ENCODE measurements at places on chromosomes 16 and 17.

GRCh38 chr17:76481071-76481655 lies 13.8 kb downstream of the AANAT start:
- DNase-seq = no peak

DNA sequence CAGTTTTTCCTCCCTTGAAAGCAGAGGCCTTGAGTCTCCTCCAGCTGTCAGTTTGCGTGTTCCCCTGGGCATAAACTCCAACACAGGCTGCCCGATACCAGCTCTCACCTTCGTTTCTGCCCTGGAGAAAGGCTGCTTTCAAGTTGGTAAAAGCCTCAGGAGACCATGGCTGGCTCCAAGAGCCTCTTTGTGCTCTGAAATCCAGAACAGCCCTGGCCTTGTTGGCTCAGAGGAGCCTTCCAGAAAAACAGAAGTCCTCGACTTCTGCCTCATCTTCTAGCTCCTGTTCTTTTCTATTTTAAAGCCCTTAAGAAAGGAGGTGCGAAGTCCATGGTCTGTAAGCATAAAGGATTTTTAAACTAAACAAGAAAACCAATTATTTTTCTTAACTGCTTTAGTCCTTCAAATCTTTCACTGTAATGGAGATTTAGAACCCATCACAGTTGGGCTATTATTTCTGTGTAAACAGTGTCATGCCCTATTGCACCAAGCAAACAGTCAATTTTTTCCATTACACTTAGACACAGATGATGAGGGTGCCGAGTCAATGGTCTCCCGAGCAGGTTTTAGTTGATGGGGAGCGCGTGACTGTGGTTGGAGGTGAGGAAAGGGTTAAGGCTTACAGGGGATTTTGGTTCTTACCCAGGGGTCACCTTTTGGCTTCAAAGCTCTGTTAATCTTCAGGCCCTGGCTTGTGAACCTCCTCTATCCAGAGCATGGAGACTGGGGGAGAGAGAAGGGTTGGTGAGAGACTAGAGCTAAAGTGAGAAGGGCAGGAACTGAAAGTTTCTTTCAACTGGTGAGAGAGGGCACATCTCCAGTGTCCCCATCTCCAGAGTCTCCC lies 212.8 kb downstream of the MSI2 start:
- DNase-seq = no peak

- no peak for DNase-seq
These were observed 83.7 kb downstream of the LMF1 start for GRCh38 chr16:886802-887731.

DNA sequence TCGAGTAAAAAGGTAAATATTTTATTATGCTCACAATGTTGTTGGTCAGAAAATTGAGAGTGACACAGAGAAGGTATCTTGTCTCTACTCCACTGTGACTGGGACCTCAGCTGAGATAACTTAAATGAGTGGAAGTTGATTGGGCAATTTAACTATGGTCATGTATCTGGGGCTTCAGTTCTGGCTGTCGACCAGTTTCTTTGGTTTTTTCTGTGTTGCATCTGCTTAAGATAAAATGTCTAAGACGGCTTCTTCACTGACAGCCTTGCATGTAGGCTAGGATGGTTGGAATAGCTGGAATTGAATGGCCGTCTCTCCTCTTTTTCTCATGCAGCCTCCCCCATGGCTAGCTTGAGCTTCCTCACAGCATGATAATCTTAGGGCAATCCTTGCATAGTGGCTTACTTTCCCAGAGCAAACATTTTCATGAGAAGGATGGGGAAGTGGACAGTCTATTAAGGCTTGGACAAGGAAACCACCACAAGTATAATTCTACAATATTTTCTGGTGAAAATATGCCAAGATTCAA lies 433.7 kb downstream of the KIF2B start:
- DNase-seq = no peak

DNA sequence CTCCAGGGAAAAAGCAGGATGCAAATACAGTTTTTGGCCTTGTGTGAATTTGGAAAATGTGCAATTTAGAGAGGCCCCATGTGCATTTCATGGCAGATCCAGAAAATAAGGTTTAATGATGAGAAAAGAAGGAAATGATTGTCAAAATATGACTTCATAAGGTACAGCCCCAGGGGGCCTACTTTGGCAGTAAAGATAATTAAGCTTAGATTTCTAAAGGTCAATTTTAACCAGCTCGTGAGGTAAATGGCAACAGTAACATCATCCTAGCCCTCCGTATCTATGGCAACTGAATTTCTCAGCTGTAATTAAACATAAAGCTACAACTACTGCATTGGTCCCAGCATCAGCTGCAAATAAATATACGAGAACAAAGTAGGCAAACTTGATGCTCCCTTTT lies 30.0 kb upstream of the PRSS54 start:
- DNase-seq = no peak

DNA sequence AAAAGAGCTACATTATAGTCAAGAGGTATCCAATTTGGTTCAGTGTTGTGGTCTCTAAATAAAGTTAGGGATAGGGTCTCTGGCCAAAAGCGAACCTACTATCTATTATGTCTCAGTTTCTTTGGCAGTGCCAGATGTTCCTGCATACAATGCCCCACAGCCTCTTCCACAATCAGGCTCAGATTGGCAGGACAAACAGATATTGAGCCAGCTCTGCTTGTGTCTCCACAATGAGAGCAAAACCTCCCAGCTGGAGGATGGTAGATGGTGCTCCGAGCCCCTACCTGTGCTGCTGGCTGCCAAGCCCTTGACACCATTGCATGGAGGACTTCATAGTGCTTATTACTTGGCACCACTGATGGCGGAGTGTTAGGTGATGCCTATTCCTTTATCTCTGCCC lies 19.7 kb downstream of the PHAF1 start:
- DNase-seq = no peak

- DNase-seq = no peak
These were observed 691 bp upstream of the TMEM98 start for GRCh38 chr17:32927201-32927723.

GRCh38 chr17:1033503-1033902 lies 36.6 kb downstream of the TIMM22 start:
- DNase-seq = no peak

GRCh38 chr16:88742896-88743605 lies 36.7 kb downstream of the CTU2 start:
- DNase-seq = no peak

DNA sequence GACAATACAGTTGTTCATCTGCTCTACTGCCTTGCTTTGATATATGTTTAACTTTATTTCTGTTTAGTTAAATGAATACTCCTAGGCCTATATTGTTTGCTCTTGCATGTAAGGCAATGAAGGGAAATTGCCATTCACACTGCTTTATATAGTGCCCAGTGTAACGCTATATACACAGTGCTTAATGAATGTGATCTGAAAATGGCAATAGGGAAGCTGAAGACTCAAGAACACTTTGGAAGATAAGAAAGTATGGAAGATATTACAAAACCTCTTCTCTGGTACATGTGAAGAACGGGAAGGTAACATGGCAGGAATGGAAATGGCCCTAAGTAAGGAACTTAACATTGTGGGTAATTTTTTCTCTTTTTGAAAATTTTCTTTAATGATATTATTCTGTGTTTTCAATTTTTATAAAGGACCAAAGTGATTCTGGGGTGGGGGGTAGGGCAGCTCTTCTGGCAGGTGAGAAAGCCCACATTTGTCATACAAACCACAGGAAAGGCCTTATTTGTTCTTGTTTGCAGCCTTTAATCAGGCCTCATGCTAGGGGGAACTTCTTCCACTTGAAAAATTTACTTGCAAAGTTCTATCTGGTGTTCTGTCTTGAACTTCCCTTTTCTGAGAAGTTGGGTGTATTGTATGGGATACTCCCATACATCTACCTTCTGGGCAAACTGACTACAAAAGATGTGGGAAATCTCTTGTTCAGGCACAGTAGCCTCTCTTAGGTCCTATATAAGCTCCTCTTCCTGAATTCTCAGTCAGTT lies 100.8 kb upstream of the CORO6 start:
- no peak for DNase-seq

- no peak for DNase-seq
These were observed 18.5 kb downstream of the NFE2L1 start for GRCh38 chr17:48066656-48067055.

DNA sequence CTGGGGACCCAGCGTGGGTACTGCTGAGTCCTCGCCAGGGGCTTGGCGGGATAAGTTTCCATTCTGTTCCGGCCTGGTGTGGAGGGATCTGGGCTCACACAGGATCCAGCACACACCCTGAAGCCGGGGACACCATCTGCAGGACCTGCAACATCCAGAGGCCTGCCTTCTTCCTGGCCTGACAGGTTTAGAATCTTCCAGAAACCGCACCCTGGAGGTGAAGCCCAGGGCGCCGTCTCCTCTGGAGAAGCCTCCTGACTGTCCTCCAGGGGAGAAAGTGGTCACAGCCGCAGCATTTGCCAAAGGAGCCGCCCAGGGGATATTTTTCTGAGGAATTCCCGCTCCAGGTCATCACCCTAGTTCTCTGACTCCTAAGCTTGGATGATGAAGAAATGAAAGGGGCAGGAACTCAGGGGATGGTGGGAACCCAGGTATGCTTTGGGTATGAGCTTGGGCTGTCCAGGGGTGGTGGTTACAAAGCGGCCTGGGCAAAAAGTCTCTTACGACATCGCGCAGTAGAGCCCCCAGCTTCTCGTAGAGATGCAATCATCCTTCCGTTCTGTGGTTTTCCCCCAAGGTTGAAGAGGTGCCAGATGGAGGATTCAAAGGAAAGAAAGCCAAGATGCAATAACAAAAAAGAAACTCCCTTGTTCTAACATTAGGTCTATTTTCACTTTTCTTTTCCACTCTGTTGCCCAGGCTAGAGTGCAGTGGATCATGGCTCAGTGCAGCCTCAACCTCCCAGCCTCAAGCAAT lies 9.1 kb upstream of the CRISPLD2 start:
- DNase-seq = no peak

GRCh38 chr17:72717676-72718075 lies 374.8 kb downstream of the SLC39A11 start:
- DNase-seq = no peak

GRCh38 chr17:58630883-58631522 lies 60.8 kb downstream of the TEX14 start:
- peak; percentile 32 for DNase-seq

GRCh38 chr16:81564421-81564911 lies 119.9 kb downstream of the CMIP start:
- no peak for DNase-seq

DNA sequence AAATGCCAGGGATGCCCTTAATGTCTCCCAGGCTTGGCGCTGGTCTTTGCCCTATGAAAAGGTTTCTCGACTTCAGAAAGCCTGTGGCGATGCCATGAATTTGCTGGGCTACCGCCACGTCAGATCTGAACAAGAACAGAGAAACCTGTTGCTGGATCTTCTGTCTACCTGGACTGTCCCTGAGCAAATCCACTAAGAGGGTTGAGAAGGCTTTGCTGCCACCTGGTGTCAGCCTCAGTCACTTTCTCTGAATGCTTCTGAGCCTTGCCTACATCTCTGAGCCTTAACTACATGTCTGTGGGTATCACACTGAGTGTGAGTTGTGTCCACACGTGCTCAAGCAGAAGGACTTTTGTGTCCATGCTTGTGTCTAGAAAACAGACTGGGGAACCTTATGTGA lies 11.4 kb downstream of the CHST4 start:
- no peak for DNase-seq

- no peak for DNase-seq
These were observed 957.6 kb upstream of the SOX9 start for GRCh38 chr17:71163121-71163812.

GRCh38 chr17:29357821-29358232 lies 32.3 kb upstream of the TAOK1 start:
- DNase-seq = no peak

DNA sequence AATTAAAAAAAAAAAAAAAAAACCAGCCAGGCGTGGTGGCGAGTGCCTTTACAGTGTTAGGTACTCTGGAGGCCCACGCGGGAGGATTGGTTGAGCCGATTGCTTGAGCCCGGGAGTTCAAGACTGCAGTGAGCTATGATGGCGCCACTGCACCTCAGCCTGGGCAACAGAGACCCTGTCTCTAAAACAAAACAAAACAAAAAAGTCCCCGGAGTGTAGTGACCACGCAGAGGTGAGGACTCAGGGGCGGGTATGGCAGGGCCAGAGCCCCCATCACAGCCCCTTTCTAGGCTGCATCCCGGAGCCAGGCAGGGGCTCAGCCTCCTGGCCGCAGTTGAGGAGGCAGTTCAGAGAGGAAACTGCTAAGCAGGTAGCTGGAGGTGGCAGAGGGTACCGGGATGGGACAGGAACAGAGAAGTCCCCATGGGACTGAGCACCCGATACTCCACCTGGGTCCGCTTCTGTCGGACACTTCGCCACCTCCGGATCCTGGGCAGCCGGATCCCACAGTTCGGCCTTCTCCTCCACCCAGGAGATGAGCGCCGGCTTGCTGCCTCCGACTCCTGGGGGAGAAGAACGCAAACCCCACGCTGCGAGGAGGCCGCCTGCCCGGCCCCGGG lies 800 bp downstream of the ZNF747 start:
- no peak for DNase-seq

GRCh38 chr16:89364606-89365005 lies 125.8 kb downstream of the ANKRD11 start:
- no peak for DNase-seq

GRCh38 chr17:75178453-75178852 lies 4.3 kb downstream of the SUMO2 start:
- no peak for DNase-seq

DNA sequence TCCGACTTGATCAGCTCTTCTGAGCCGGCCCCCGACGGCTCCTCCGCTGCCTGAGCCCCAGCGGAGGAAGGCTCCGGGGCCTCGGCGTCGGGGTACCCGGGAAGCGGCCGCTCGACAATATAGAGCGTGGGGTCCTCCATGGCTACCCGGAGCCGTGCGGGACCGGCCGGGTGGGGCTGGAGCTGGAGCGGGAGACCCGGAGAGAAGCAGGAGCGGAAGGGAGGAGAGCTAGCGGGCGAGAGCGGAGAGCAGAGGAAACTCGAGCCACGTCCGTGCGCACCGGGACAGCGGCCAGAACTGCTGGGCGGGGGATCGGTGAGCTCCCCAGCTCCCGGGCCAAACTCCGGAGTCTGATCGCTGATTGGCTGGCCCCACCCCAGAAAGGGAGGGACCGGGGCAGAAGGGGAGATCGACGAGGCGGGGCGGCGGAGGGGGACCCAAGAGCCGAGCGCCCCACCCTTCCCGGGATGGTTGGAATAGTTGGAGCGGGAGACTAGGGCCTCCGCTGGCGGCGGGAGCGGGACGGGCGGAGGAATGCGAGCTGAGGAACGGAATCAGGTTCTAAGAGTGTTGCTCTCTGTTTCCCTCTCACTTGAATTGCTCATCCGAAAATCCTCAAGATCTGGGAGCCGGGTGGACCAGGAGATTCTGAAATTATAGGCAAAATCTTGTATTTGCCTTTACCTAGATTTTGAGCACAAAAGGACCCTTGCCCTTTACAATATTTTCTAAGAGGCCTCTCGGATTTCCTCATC lies at the start of gene CAVIN1:
TSS of gene CAVIN1 (minus strand) at position 299 of the 755 bp plus-strand sequence. CDS start at position 140, 159 bp downstream.
- DNase-seq = no peak

DNA sequence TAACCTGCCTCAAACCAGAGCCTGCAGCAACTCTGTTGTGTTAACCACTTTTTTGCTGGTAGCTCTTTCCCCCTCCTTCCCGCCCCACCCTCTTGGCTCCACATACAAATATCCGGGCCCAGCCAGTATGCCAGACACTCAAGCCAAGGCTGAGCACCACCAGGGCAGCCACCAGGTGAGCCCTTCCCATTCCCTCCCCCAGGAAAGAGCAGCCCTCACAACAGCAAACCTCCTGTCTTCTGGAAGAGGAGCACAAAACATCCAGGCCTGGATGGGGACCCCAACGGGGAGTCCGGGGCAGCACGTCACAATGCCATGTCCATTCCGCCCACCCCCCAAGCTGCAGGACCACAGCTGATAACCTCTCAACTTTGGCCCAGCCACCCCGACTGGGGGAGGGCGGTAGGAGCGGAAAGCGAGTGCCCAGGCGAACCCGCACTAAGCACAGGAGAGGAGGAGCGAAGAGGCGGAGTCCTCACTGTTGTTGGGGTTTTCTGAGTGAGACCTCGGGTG lies 757 bp downstream of the ORMDL3 start:
- peak; percentile 38 for DNase-seq

All from effector CD8-positive, alpha-beta T cell (primary cell).